EL (cell line): ENCODE measurements at places on chromosomes 2 and 18.
A peak's percentile ranks its signal among the peaks of the same experiment; 100 is the strongest.

- no peak for DNase-seq
Observed at GRCh38 chr2:168723275-168723899, 79.0 kb upstream of the NOSTRIN start.

DNA sequence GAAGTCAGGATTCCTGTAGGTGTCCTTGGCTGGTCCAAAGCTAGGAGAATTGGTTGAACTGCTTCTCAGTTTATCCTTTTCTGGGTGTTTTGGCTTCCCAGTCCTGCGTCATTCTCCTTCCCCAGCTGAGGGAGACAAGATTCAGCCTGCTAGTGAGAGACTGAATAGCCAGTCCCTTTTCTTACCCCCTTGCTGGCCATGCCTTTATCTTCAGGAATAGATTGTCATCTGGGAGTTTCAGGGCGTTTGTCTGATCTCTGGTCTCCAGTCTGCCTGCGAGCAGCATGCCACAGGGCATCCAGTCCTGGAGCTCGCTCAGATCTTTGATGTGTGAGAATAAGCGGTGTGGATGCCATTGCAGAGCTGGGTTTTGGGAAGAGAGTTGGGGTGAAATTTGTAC, 5.8 kb downstream of the MYO1B start:
- DNase-seq: no peak

- DNase-seq: no peak
Observed at GRCh38 chr2:158722266-158723105, 72.6 kb upstream of the DAPL1 start.

DNA sequence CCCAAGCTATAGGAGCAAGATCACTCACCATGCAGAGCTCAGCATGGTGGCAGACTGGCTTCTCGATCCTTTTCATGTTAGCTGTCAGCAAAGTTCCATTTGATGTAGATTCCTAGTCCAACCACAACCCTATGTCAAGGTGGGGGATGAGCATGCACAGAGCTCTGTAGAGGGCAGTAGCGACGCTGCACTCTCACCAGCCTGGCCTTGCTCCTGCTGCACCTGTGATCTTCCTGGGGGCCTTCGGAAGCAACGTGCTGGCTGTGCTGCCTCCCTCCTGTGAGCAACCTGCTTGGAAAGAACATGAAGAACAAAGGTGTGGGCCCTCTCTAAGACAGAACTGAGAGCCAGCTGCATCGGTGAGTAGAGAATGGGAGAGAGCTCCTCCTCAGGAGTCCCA, 479.4 kb upstream of the MYT1L start:
- DNase-seq: no peak

DNA sequence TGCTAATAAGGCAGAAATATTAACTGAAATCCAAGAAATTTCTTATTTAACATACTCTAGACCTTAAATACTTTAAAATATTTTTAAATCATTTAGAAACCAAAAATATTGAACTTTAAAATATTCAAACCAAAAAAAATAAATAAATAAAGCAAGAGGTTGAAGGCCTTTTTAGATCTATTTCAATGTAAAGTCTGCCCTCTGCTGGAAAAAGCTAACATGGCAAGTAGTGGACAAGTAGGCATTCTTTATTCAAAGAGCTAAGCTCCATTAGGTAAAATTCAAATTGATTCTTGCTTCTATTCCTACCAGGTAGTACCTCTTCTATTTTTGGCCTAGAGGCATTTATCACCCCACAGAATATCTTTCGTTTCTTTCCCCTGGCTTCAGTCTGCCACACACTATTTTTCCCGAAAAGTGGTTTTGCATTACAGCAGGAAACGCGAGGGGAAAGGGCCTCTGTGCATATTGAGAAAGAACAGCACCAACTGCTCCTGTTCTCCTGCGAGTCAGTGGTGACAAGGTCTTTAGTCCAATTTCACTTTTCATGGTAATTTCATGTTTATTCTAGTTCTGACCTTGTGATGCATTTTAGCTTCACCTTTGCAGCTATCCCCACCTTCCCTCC, 20.4 kb downstream of the IFIH1 start:
- peak; percentile 75 for DNase-seq

DNA sequence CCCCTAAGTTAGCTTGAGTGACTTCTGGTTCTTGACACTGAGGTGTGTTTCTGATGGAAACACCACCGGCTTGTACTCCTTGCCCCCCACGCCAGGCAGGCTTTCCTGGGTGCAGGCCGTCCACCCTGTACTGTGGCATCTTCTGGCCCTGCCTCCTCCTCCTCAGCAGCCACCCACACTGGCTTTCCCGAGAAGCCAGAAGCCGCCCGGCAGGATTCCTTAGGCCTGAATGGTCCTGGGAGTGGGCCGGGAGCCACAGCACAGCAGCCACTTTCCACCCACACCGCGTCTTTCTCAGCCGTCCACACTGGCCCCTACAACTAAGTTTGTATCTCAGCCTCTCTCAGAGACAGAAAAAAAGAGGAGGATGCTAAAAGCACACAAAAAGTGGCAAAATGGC, 2.1 kb upstream of the HSBP1L1 start:
- peak; percentile 24 for DNase-seq

GRCh38 chr2:191303140-191304005, 58.2 kb downstream of the MYO1B start:
- DNase-seq: no peak

DNA sequence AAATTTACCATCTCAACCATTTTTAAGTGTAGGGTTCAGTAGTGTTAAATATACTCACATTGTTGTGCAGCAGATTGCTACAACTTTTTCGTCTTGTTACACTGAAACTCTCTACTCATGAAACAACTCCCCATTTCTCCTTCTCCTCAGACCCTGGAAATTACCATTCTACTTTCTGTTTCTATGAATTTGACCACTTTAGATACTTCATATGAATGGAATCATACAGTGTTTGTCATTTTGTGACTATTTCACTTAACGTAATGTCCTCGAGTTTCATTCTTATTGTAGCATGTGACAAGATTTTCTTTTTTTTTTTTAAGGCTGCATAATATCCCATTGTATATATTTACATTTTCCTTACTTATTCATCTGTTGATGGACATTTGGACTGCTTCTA, 203.8 kb downstream of the PLCL1 start:
- no peak for DNase-seq

DNA sequence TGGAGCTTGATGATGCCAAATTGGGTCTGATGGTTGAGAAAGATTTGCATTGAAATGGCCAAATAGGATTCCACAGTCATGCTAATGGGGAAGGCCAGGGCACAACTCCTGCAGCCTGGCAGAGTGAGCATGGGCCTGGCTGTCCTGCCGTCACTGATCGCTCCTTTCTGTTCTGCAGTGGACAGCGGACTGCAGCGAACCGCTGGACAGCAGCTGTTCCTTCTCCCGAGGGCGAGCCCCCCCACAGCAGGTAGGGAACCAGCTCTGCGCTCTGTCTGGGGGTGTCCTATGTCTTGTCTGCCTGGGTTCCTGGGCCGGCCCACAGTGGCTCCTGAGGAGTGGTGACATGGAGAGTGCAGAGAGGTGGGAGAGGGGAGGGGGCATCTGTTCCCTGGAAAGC, 97.6 kb downstream of the CTIF start:
- no peak for DNase-seq

- DNase-seq: no peak
Observed at GRCh38 chr2:81196383-81196851, 891.9 kb upstream of the LRRTM1 start.

DNA sequence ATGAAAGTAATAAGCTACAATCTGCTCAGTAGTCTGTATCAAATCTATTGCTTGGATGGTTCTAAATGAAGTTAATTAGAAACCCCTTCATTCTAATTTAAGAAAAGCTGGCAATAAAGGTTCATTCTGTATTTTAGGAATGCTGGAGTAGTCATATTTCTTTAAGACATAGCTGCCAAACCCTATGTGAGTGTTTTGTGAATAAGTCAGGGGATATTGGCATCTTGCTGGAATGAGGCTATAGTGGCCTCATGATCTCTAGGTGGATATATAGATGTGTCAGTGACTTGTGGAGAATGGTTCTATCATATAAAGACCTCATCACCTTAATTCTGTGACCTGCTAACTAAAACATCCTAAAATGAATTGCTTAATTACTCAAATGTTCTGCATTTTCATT, 196.3 kb downstream of the PDE1A start:
- DNase-seq: peak; percentile 43

- DNase-seq: no peak
Observed at GRCh38 chr2:207221731-207222130, 56.0 kb upstream of the KLF7 start.

DNA sequence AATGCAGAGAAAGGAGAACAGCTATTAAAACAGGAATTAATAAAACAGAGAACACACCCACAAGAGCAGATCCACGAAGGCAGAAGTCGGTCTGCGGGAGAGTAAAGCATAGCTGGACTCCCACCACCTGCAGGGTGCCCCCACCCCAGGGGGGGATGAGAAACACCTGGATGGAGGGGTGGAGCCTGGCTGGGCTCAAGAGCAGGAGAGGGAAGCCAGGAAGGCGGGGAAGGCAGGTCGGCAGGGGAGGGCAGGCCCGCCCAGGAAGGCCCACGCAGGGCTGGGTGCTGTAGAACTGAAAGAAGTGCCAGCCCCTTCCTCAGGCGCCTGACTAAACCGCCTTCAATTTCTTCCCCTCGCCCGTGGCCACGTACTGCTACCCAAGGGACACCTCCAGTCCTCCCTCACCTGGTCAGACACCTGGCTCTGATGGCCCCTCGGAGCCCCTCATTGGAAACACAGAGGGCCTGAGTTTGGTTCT, 175.4 kb downstream of the HDAC4 start:
- DNase-seq: no peak

GRCh38 chr2:194452504-194452903, 1204.5 kb upstream of the SLC39A10 start:
- DNase-seq: no peak

DNA sequence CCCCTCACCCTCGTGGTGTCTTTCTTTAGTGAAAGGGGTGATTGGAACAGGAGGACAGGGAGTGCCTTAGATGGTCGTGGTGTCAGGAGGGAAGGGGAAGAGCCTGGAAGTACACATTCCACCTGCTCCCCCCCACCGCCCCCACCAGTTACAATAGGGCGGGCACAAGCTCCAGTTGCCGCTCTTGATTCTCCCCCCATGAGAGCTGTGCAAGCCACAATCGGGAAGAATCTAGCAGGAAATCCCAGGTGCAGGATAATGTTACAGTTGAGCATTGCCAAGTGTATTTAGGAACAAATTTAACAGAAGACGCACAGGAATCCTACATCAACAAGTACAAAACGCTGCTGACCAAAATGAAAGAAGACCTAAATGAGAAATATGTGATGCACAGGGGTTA, 73.6 kb downstream of the ASAP2 start:
- no peak for DNase-seq

DNA sequence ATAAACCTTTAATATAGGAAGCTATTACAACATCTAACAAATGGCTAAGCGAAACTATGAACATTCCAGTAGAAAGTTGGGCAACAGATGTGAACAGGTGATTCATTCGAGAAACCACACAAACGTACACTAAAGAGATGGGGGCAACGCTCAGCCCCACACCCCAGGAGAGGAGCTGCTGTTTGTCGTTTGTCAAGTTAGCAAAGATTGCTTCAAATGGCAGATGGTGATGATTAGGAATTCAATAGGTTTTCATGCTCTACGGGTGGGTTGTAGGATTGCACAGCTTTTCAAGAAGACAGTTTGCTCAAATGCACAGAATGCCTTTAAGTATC, 154.7 kb upstream of the HDAC4 start:
- DNase-seq: no peak
